Ammon's horn (tissue), 1 donor: ENCODE measurements at places on chromosomes 6 and 20.

GRCh38 chr6:74969591-74970267, 236.1 kb downstream of the COL12A1 start:
- no peak for DNase-seq

DNA sequence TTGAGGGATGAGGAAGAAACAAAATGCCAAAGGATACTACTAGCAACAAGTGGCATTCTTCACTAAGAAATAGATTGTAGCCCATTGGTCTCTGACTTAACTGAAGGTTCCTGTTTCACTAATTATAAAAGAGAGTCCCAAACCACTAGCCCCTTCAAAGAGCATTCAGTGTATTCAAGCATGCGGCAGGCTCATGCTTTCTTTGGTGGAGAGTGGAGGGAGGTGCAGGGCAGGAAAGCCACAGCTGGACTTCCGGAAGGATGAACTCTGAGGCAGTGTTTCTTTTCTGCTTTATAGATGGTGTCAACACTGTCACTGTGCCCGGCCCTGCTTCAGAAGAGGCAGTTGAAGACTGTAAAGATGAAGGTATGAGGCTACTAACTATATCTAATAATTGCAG, 636.1 kb downstream of the KIF16B start:
- DNase-seq, result peak; percentile 51

GRCh38 chr20:48951646-48952045, 30.1 kb downstream of the ARFGEF2 start:
- no peak for DNase-seq

- no peak for DNase-seq
These were observed 80.5 kb upstream of the IFNGR1 start for GRCh38 chr6:137299681-137300080.

DNA sequence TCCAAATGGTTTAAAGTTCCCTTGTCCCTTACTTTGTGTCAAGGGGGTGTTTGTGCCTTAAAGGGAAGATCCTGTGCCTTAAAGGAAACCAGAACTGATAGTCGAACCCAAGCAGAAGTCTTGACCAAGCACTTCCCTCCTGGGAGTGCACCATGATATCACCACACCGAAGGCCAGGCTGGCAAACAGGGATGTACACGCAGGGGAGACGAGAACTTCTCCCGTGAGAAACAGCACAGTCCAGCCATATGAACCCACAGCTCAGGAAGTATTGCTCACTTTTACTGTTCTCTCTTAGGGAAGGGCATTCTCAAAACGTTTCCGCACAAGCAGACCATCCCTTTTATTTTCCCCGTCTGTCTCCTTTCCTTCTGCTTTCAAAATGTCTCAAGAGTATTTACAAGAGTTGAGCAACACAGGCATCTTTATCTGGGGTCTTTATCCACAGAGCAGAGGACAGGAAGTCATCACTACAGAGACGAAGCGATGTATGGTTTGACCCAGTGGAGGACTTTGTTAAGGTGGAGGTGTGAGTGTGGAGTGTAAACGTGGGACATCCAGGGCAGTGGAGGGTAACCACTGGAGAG, 12.8 kb upstream of the SERPINB1 start:
- DNase-seq, result peak; percentile 81

GRCh38 chr6:15735567-15736265, 72.9 kb upstream of the DTNBP1 start:
- DNase-seq, result no peak

DNA sequence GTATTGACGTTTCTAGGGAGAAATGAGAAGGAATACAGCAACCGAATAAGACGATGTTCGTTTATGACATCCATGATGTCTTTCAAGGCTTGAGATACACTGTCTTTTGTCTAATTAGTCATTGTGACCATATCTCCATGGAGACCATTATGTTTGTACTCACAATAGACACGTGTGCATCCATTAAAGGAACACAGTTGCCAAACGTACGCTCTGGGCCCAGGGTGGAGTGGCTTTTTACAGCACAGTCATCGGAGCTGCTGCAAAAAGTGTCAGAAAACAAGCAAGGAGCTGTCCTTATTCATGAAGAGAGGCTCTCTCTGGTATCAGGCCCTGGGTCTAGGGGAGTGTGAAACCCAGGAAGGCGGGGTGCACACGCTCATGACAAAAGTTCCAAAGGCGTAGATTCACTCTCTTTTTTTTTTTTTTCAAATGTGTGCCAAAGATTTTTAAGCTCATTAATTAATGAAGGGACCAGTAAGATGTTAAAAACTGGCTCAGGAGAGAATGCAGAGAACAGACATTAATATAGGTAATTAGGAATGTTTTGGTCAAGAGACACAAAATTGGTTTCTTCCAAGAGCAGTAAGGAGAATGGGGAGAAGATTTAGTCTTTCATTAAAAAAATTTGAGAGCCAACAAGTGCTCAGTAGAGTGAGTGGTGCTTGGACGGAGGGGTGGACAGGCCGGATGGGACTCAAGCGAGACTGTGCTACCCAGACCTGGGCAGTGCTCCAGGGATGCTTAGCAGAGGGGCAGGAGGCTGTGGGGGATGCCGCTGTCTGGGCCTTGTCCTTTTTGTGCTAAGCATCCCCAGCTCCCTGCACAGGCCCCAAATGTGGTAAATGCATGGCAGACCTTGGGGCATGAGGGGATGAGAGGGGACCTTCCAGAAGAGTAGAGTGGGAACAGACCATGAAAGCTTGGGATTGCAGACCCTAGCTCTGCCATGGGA, 34.9 kb upstream of the GTSF1L start:
- peak; percentile 46 for DNase-seq

- DNase-seq, result no peak
These were observed 28.3 kb downstream of the RIN2 start for GRCh38 chr20:19786311-19786710.

- DNase-seq, result no peak
These were observed 108.9 kb downstream of the UST start for GRCh38 chr6:148855744-148856143.

DNA sequence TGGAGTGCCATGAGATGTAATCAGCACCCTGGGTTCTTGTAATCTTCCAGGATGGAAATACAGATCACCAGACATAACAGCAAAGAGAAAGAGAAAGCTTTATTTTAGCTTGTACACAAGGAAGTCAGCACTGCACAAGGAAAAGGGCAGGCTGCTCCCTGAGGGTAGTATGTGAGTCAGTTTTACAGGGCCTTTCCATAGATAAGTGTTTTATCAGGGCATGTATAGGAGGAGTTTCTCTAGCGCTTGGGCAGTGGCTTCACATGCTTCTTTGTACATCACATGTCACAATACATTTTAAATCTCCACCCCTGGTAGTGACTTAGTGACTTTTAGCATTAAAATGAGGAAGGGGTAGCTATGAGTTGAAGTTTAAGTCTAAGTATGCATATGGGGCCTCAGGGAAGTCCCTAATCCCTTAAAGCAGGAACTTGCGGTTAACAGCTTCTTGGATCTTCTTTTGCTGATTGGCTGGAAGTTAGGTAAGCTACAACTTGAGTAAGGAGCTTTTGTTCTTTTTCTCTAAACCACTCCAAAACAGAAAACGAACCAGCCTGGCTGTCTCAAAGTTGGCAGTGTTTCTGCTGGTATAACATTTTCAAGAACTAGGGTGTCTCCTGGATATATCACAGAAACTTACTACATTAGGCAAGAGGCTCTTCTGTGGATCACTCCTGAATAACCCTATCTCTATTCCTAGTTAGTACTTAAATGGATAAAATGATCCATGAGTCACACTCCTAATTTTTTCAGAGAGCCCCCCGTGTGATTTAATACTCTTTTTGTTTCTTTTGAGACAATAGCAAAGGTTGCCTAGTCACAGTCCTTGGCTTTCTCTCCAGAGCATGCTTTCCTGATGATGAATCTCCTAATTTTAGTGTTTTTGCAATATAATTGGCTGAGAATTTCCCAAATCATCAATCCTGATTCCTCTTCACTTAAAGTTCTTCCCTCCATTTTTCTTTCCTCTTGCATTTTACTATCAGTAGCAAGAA, 60.2 kb downstream of the MRAP2 start:
- no peak for DNase-seq
